ENCODE measurements at places on chromosomes 16 and 17.
A peak's percentile ranks its signal among the peaks of the same experiment; 100 is the strongest.

DNA sequence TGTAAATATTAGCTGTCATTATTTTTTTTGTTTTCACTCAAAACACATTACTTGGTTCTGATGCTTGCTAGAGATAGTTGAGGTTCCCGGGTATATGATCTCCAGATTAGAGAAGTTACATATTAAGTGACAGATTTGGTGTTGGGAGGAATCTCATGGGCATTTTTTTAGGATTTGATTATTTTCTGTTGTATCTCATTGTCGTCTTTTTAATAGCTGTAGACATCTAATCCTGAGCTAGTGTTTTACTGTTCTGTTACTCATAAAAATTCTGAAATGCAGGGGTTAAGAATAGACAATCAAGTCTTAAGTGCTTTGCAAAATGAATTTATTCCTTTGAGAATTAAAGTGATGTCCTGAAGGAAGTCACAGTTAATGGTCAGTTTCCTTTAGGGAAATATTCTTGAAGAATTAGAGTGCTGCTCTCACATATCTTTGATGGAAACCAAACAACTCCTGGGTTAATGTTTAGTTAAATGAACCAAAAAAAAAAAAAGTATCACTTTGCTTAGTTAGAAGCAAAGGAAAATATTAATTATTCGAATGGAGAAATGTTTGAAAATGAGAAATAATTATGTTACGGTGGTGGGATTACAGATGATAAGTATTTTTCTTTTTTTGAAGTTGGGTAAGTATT, 251.7 kb upstream of the CACNG5 start:
- DNase-seq = no peak

DNA sequence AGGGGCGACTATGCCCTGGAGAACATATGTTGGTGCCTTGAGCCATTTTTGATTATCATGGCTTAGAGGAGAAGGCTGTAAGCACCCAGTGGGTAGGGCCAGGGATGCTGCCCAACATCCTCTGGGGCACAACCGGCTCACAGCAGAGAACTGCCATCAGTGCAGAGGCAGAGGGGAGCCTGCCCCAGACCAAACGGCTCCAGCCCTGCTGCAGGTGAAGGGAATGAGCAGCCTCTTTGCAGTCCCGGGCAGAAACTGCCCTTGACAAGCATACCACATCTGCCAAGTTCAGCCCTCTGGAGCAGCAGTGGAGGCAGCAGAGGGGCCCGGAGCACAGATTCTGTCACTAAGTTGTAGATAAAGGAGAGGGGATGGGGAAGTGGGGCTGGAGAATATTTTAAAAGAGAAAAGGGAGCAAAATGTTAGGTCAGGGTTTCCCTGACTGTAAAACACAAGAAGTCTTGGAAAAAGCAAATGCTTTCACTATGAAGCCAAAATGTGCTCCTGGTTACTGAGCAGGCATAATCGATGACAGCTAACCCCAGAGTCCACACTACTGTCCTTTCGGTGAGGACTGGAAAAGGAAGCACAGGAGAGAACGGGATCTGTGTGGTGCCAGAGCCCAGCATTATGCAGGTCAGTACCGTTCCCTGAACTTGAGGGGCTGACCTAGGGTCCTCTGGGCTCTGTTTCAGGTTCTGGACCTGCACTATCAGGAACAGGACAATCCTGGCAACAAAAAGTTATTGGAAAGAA, 72.0 kb downstream of the CREBBP start:
- no peak for DNase-seq

- no peak for DNase-seq
Observed at GRCh38 chr16:11129378-11129781, 126.6 kb downstream of the SOCS1 start.

- DNase-seq = peak; percentile 52
Observed at GRCh38 chr16:55944377-55944802, 69.2 kb upstream of the CES5A start.

DNA sequence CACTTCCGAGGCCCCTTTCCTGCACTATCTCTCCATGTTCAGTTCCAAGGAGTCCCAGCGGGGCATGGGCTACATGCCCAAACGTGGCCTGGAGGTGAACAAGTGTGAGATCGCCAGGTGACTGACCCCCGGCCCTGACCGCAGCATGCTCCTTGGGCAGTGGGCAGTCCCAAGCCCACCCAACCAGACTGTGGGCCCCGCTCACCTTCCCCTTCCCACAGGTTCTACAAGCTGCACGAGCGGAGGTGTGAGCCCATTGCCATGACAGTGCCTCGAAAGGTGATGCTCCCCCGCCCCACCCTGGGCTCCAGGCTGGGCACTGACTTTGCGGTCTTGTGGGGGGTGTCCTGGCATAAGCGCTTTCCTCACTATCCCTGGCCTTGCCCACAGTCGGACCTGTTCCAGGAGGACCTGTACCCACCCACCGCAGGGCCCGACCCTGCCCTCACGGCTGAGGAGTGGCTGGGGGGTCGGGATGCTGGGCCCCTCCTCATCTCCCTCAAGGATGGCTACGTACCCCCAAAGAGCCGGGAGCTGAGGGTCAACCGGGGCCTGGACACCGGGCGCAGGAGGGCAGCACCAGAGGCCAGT, 4.7 kb downstream of the CORO1A start:
- DNase-seq = no peak

DNA sequence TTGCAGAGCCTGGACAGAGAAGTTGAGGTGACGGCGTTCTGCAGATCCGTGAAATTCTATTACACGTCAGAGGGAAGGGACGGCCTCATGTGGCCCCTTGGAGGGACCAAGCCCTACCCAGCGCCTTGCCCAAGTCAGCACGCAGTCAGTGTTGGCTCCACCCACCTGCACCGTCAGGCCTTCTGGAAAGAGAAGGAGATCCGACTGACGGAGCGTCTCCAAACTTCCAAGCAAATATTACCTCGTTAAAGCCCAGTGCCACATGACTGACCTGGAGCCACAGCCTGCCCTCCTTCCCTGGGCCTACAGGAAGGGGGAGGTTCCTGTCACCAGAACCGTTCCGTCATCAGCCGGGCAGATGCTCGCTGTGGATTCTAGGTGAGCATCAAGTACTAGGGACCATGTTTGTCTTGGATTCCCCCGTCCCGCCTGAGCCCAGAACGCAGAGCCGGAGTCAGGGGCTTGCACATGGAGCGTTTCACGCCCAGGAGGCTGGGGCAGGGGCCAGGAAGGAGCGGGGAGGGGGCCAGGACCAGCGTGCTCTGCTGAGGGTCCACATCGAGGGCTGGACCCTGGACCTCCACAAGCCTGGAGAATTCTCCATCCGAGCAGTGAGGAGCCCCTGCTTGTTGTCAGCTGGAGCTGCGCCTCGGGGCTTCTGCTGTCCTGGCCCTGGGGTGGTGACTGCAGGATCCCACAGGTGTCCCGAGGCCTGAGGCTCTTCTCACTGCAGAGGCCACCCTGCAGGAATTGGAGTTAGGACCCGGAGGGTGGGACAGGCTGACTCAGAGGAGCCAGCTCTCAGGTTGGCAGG, 22.6 kb upstream of the METRNL start:
- DNase-seq = no peak

- no peak for DNase-seq
Observed at GRCh38 chr17:27218719-27219488, 75.0 kb upstream of the WSB1 start.

- no peak for DNase-seq
Observed at GRCh38 chr16:12295395-12295794, 318.9 kb downstream of the SNX29 start.

DNA sequence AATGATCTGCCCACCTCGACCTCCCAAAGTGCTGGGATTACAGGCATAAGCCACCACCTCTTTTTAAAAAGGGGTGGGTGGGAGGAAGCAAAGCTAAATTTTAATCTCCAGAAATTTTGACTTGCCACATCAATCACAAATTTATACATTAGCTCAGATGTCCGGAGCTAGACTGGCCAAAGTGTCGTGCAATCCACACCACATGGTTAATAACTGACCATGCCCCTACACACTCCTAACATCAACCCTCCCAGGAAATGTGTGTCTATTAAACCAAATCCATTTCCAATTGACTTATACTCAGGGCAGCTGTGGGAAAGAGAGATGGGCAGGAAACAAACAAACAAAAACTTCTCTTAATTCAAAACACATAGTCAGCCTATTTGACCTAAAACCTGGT, 29.9 kb downstream of the SMURF2 start:
- no peak for DNase-seq

- no peak for DNase-seq
Observed at GRCh38 chr16:87836844-87837581, 32.3 kb downstream of the SLC7A5 start.

DNA sequence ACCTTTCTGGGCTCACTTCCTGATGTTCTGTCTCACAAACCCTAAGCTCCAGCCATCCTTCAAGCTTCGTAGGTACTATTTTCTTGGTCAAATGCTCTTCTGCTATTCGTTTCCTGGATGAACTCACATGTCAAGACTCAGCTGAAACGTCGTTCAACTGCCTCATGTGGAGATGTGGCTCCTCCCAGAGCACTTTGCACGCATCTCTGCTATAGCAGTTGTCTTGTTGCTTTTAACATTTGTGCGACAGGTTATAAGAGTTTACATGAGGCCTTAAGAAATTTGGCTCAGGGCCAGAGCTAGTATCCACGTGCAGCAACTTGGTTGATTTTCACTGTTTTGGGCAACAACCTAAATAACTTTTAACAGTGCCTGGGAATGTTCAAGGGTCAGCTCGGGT, 2.8 kb upstream of the KRT40 start:
- no peak for DNase-seq

DNA sequence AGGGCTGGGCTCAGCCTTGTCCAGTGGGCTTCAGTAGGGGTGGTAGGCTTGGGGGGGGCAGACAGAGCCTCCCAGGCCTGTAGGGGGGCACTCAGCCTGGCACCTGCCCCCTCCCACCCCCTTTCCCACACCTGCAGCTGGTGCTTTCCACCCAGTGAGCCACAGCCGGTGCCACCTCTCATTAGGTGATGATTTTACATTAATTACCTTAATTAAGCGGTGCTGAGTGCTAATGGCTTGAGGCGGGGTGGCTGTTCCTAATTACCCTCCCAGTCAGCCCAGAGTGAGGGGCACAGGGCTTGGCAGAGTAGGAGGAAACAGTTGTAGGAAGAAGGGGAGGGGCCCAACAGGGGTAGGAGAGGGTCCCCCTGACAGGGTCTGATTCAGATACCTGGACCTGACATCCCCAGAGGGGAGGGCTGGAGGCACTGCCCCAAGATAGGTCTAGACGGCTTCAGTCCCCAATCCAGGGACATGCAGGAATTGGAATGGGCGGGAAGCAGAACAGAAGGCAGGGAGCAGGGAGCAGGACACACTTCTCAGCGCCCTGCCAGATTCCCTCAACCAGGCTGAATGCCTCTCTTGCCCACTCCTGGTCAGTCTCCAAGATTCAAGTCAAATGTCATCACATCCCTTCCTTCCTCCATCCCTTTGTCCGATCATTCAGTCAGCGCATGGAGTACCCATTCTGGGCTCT, 26.5 kb upstream of the PHF12 start:
- DNase-seq = no peak

GRCh38 chr16:23700509-23700908, 12.5 kb downstream of the ERN2 start:
- no peak for DNase-seq

DNA sequence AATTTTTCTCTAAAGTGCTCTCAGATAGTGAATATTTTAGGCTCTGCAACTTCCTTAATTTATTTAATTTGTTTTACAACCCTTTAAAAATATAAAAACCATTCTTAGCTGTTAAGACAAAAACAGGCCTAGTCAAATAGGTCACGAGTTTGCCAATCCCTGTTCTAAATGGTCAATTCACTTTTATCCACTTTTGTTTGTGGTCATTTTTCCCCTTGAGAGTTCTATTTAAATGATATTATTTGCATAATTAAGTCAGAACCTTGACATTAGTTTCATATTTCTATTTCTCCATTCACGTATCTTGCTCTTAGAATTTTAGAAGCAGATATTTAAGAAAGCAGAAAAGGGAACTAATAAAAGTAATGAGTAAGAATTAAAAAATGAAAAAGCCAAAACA, 4.0 kb downstream of the AMFR start:
- DNase-seq = no peak

- no peak for DNase-seq
Observed at GRCh38 chr16:87874639-87875427, 5.5 kb upstream of the SLC7A5 start.

- DNase-seq = no peak
Observed at GRCh38 chr16:25875956-25876598, 184.3 kb downstream of the HS3ST4 start.

GRCh38 chr17:65634533-65634932, 73.1 kb upstream of the AXIN2 start:
- DNase-seq = no peak

- no peak for DNase-seq
Observed at GRCh38 chr17:81095383-81095762, 60.4 kb downstream of the BAIAP2 start.

DNA sequence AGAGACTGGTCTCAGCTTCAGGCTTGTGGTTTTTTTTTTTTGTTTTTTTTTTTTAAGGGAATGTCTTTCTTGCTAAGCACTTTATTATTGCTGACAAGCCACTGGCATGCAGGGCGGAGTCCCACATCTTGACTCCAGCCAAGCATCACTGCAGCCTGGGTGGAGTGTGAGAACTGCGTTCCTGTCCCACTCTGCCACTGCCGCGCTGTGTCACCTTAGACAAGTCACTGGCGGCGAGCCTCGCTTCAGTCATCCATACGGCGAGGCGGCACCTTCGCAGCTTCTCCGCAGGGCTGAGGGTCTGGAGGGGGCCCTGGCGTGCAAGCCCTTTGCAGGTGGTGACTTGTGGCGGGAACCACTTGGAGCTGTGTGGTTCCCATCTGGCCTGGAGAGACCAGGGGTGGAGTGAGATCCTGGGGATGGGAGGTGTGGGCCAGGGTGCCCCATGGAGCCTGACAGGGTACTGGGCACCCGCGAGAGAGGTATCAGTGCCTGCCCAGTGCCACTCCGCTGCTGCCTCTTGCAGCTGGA, 99.1 kb upstream of the CIBAR2 start:
- no peak for DNase-seq

DNA sequence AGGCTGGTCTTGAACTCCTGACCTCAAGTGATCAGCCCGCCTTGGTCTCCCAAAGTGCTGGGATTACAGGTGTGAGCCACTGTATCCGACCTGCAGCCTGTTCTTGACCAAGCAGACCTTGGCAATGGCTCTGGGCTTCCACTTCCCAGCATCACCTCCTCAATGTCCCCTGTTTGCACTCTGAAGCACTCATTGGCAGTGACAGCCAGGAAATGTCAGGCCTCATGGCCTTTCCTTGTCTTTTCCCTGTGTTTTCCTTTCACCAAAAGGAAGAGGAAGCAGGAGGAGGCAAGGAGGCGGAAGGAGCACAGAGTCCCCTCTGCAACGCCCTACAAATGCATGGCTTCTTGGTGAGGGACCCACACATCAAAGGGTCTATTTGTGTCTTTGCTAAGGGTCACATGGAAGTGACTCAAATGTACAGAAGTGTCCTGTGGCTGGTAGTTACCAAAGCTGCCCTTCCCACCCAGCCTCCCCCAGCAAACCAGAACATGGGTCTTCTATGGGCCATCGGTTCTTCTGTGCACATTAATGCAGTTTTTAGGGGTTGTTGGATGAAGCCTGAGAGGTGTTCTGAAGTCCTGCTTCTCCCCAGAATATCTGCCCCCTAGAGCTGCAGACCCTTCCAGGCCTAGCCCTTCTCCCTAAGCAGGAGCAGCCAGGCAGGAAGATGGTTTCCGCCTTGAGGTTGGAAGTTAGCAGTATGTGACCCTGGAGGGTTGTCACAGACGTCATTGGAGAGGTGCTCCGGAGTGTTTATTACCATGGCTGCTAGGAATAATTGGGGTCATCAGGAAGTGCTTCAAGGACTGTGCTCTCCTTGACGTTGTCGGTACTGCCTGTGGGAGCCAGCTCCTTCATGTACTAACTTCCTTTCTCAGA, 60.8 kb downstream of the WIPI1 start:
- no peak for DNase-seq

GRCh38 chr17:76260220-76260619, 4.9 kb upstream of the UBALD2 start:
- DNase-seq = no peak

GRCh38 chr16:55015181-55015913, 84.7 kb downstream of the IRX5 start:
- DNase-seq = no peak
